ENCODE measurements at places on chromosomes 4 and X.

DNA sequence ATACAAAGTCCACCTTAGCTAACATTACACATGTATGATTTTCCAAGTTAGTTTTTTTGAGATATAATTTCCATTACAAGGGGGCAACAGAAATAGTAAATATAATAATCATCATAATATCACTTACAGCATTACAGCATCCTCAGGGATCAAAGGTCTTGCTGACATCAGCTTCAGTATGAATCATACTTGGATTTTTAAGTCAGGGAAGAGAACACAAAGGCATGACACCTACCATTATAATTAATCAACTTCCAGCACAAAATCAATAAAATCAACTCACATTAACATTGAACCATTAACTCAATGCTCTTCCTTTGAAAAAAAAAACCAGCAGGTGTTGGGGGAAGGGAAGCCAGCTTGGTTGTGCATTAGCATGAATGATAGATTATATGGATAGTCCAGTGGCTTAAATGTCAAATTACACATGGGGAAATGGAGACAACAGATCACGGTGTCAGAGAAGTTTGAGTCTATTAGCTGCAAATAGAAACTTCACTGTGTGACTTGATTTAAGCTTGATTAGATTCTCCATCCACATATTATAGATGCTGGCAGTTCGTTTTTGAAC, 66.9 kb upstream of the CAPN6 start:
- no peak for DNase-seq

DNA sequence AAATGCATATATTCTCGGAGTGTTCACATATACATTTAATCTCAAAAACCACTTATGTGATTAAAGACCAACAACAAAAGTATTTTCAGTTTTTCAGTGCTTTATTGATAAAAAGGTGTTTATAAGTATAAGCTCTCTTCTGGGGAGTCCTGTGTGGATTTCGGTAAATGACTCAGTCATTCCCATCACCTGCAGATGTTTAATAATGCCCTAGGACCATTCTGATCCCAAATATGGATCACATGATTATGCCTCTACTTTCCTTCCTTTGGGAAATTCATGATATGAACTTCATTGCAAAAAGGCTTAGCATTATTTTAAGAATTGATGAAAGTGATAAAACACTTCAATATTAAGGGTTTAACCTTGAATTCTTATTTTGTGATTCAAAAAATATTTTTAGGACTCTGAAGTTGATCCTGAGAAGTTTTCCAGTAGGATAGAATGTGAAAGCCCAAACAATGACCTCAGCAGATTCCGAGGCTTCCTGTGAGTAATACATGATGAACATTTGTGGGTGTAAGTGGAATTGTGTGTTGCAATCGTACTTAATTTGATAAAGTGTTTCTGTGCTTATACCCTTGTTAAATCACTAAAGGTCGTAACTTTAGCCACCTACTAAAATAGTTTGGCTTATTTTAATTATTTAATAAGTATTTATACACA, 40.2 kb downstream of the ATP10D start:
- peak; percentile 96 for DNase-seq

GRCh38 chr4:168955674-168956073, 54.4 kb downstream of the CBR4 start:
- DNase-seq, result peak; percentile 76

GRCh38 chr4:54643958-54644751, 13.6 kb upstream of the KIT start:
- DNase-seq, result no peak

DNA sequence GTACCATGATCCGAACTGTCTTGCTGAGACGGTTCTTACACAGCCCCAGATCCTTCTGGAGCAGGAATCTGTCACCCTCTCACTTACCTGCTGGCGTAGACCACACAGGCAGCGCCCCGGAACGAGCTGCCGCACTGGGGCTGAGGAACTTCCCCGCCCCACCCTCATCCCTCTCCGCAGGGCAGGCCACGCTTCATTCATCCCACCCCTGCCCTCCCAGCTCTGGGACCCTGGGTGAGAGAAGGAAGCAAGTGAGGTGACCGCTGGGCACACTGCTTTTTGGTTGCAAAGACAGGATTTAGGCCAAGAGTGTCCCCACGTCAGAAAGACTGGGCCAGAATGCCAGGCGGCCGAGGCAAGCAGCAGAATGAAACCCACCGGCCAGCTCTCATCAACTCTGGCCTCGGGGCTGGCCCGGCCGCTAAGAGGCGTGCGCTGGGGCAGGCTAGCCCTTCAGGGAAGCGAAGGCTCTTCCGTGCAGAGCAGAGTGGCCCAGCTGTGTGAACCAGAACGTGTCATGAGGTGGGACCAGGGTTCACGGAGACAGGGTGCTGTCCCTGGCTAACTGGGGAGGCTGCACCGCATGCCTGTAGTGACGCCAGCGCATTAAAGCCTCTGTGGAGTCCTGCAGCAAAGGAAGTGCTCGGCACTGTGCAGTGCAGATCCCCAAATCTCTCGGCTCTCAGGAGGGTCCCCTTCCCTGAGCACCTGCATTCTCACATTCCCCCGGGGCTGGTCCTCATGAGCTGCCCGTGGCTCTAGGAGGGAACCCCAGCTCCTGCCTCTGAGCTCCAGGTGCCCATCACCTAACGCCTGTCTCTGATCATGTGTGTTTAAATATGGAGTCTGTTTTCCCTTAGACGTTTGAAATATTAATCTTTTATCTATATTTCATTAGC, 6.4 kb downstream of the LRPAP1 start:
- no peak for DNase-seq

GRCh38 chrX:40501164-40501855, 79.5 kb upstream of the ATP6AP2 start:
- no peak for DNase-seq

- DNase-seq, result peak; percentile 80
Measured at GRCh38 chr4:168059251-168059650, 33.1 kb upstream of the ANXA10 start.

DNA sequence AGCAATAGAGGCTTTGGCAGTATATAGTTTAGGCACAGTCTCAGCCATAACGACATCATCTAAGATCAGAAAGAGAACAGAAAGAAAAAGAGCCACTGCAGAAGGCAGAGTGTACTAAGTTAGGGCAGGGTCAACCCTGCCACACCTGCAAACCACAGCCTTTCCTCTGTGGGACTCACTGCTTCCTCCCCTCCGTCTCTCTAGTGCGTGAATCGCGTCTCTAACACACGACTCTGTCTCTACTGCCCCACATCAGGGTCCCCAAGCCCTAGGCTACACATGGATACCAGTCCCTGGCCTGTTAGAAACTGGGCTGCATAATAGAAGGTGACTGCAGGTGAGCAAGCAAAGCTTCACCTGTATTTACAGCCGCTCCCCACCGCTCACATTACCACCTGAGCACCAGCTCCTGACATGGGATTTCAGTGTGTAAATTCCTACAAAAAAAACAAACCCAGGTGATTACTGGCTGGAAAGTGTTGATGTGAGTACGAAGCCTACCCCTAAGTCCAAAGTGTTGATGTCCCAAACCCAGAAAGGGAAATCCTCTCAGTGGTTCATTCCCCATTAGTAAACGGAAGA, 128.9 kb downstream of the PRKX start:
- no peak for DNase-seq

All from amniotic epithelial cell (primary cell).